ENCODE measurements at places on chromosomes 1 and 21.

- no peak for DNase-seq
Observed at GRCh38 chr1:153957744-153958110, 685 bp downstream of the CRTC2 start.

DNA sequence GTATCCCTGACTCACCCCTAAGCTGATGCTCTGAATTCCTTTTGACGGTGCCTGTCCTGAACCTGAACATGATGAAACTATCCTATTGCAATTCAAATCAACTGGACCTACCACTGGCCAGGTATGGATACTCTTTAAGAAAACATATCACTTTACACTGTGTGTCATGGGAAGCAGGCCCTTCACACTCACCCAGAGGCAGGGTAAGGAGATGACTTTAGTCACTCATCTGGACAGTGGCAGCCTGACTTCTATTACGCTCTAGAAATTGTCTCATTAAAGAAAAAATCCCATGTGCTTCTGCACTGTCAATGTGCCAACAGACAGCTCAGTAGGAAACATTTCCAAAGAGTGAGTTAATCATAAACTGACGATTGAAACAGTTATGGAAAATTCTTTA is 94.3 kb downstream of the VAV3 start:
- DNase-seq: no peak

- no peak for DNase-seq
Observed at GRCh38 chr1:220040028-220040596, 6.2 kb downstream of the EPRS1 start.

DNA sequence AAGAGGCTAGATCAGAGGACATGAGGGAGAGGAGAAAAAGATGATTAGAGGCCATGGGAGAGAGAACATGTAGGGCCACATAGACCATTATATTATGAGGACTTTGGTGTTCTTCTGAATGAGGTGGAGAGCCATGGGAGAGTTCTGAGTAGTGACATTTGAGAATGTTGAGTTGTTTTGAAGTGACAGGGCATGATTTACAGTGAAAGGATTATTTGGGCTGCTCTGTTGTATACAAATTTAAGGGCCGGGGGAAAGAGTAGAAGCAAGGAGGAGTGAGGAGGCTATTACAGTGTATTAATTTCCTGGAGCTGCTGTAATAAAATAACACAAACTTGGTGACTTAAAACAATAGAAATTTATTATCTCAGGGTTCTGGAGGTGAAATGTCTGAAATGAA is 102.5 kb upstream of the RGS4 start:
- DNase-seq: no peak

GRCh38 chr1:4529446-4530165 is 124.8 kb upstream of the AJAP1 start:
- no peak for DNase-seq

- no peak for DNase-seq
Observed at GRCh38 chr1:68705466-68705865, 208.6 kb upstream of the DEPDC1 start.

GRCh38 chr21:34693192-34693810 is 24.5 kb downstream of the CLIC6 start:
- peak; percentile 57 for DNase-seq

DNA sequence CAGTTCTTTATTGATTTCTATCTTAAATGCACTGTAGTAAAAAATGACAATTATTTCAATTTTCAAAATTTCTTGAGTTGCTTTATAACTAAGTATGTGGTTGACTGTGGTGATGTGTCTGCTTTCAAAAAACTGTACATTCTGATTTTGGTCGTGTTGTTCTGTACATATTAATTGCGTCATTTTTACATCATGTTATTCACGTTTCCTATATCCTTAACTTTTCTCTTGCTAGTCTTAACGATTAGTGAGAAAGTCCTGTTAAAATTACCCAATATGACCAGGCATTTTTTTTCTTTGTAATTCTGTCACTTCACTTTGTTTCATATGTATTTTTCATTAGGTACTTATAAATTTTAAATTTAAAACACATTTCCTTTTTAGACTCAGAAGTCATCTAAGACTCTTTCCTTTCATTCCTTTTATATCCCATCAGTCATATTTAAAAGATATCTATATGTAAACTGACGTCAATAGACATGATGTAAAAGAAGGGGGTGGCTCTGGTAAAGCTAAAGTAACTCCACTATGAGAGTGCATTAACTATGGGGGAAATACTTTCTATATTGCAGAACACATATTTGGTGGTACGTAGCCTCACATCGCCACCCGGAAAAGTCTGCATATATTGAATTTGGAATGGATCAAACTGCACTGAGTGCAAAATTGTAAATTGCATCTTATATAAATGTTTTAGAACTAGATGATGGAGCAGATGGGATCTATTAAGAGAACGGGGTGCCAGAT is 1.1 kb upstream of the COA6 start:
- no peak for DNase-seq

DNA sequence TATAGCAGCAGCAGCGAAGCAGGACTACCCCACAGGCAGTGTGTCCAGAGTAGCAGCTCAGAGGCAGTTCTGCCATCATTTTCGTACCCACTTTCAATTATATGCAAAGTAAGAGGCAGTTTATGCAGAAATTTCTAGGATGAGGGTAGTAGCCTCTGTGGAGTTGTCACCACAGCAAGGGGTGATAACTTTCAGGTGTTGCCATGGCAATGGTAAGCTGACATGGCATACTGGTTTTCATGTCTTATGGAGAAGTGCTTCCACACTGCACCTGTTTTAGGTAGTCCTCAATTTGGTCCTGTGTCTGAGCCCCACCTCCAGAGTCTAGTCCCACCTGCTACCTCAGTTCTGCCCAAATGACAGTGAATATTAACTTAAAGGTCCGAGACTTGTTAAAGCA is 133.3 kb upstream of the SYT6 start:
- DNase-seq: no peak

DNA sequence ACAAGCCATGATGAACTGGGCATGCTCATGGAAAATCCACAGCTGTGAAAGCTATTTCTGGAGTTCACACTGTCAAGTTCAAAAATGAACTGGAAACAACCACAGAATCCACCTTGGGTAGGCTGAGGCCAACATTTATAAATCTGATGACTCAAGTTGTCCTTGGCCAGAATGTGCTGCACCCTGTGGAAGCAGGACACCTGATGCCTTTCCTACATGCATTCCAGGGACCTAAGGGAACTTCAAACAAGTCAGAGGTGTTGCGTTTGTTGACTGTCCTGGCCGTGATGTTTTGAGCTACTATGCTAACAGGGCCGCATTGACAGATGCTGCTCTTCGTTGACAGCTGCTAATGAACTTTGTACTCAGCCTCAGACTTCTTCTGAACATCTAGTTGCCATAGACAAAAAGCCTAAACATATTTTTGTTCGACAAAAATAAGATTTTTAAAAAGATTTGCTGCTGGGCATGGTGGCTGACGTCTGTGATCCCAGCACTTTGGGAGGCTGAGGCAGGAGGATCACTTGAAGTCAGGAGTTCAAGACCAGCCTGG is 127.9 kb upstream of the SLC45A1 start:
- DNase-seq: no peak

DNA sequence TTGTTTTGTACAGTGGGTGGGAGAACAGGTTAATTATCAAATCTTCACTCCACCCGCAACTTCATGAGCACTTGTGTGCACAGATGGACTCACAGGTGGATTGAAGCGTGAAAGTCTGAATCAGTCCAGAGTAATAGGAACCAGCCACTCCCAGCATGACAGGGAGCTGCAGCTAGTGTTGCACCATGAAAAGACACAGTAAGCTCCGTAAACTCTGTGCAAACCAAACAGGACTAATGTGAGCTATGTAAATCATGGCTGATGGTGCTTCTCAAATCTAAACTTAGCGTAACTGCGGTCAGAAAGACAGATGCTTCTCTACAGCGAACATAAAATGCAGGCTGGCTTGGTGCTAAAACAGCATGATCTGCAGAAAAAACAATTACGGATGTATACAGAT is 114.4 kb downstream of the CENPF start:
- DNase-seq: no peak
